ENCODE measurements at places on chromosomes 1 and 21.

DNA sequence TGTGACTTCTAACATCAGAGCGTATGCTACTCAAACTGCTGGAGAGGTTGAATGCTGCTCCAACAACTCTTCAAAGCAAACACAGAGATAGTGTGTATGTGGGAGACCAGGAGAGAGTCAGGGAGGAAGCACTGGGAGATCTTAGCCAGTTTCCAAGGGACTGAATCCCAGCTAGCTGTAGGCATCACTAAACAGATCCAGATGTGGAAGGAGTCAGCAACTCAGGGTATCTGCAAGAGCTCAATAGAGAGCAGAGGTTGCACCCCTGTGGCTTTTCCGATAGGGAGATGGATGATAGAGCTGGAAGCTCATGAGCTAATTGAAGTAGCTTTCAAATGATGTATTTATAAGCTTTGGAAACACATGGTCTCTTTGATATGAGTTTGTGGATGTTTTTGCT lies 168.9 kb upstream of the HOOK1 start:
- no peak for DNase-seq

DNA sequence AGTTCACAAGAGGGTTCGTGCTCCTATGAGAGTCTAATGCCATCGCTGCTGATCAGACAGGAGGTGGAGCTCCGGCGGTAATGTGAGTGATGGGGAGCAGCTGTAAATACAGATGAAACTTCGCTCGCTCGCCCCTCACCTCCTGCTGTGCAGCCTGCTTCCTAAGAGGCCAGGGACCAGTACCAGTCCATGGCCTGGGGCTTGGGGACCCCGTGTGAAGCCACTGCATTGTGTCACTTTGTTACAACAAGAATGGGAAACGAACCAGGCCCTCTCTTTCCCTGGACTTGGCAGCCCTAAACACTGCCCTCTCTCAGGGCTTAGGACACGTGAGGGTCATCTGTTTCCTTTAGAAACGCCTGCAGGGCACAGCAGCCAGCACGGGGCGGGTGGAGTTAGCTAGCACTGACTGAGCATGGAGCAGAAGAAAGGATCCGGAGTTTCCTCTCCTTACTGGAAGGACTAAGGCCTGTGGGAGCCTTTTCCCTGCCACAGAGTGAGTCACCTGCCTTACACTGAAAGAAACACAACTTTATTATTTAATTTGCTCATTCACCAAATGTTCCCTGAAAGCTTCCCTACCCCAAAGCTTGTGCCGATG lies 185.2 kb upstream of the TMEM51 start:
- no peak for DNase-seq

DNA sequence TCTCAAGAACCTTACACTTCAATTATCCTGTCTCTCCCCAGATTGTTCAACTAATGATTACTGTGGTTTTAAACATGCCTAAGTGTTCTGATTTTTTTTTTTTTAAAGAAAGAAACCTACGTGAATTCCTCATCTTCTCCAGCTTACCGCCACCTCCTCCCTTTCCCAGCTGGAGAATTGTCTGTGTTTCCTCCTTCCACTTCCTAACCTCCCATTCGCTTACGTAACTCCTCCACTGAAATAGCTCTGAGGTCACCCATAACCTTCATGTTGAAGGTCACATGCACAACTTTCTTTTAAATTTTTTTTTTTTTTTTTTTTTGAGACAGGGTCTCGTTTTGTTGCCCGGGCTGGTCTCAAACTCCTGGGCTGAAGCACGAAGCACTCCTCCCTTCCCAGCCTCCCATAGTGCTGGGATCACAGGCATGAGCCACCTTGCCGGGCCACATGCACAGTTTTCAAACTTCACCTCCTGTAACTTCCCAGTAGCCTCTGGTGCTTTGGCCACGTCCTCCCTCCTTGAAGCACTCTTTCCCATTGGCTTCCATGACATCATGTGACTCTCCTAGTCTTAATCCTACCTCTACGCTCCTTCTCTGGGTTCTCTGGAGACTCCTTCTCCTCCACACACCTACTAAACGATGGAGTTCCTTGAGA lies 9.8 kb upstream of the CAPZB start:
- no peak for DNase-seq

DNA sequence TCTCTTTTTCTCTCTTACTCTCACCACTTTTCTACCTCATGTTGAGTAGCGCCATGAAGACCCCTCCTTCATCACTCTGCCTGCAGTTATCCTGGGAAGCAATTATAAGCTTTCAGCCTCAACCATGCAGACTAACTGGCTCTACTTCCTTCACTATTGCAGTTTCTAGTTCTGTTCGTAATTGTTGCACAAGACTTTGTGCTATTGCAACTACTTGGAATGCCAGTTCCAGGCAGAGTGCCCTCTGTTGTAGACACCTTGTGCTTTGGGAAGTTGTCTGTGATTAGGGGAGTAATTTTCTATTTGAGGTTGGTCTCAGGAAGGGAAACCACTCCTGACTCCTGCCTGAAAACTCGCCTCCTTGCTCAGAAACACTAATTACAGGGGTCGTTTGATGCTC lies 19.4 kb downstream of the PGM1 start:
- no peak for DNase-seq

DNA sequence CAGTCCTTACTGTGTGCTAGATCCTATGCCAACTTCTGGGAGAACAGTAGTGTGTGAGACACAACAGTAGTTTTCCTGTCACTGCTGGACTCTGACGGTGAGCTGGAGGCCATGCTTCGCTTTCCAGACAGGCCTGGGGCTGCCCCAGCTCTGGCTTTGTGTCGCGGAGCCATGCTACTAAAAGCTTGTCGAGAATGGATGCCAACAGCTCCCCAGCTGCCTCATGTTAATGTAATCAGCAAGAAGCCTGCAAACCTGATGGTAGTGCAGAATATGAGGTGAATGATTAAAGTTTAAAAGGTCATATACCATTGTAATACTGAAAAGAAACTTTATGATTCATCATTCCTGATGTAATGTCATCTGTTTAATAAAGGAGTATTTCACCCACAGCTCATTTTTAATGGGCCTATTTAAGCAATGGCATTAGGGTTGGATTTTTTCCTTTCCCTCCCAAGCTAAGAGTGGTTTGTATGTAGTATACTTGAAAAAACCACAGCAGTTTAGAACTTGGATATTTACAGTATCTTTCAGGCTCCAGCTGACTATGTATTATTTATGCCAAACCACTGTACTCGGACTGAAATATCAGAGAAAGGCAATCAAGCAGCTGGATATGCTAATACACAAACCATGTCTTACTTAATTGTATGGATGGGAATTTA lies 343.0 kb downstream of the NUF2 start:
- DNase-seq: no peak

DNA sequence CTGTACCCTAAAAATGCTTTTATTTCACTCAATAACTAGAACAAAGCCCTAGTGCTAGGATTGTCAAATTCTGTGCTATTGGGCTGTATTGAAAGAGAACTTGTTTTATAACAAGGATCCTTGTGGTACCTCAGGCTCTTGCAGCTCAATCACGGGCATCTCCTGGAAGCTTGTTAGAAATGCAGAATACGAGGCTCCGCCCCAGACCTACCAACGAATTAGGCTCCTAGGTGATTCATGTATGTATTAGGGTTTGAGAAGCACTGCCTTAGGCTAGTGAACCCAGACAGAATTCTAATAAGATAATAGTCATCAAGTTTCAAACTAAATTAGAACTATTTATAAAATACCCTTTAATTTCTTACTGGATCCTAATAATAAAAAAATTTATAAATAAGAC lies 45.6 kb downstream of the ZZZ3 start:
- DNase-seq: no peak

GRCh38 chr1:62337706-62338631 lies 18.7 kb upstream of the KANK4 start:
- no peak for DNase-seq

DNA sequence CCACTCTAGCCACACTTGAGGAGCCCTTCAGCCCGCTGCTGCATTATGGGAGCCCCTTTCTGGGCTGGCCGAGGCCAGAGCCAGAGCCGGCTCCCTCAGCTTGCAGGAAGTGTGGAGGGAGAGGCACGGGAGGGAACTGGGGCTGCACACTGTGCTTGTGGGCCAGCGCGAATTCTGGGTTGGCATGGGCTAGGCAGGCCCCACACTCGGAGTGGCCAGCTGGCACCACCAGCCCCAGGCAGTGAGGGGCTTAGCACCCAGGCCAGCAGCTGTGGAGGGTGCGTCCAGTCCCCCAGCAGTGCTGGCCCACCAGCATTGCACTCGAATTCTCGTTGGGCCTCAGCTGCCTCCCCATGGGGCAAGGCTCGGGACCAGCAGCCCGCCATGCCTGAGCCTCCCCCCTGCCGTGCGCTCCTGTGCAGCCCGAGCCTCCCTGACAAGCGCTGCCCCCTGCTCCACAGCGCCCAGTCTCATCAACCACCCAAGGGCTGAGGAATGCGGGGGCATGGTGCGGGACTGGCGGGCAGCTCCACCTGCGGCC lies 785.9 kb upstream of the TPTE start:
- DNase-seq: no peak

Data from ureter (tissue), 1 donor.